Fibroblast of skin of right quadriceps (primary cell): ENCODE measurements at places on chromosomes 2 and 18.
A peak's percentile ranks its signal among the peaks of the same experiment; 100 is the strongest.

DNA sequence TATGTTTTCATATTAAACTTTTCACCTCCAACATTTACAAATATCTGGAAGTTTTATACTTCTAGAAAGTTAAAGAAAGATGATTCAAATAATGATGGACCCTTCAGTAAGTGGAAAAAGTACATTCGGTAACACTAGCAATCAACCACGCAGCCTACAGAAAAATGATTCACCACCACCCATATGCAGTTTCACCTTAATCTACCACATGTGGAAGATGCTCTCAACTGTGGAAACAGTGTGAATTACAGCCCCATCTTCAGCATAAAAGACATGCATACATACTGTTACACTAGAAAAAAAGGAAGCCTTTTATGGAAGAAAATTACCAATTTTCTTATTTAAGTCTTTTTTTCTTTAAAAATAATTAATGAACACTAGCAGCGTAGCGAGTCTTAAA lies 1.1 kb downstream of the SLC38A11 start:
- DNase-seq = peak; percentile 19

GRCh38 chr2:20619624-20620024 lies 31.3 kb downstream of the HS1BP3 start:
- DNase-seq = peak; percentile 19

GRCh38 chr2:48122166-48122565 lies 215.9 kb upstream of the FBXO11 start:
- no peak for DNase-seq

- DNase-seq = no peak
Observed at GRCh38 chr18:54532962-54533361, 58.1 kb upstream of the DYNAP start.

- no peak for DNase-seq
Observed at GRCh38 chr2:68303033-68303901, 16.5 kb downstream of the CNRIP1 start.

- DNase-seq = peak; percentile 80
Observed at GRCh38 chr2:53036196-53036595, 731.4 kb upstream of the CHAC2 start.

GRCh38 chr2:234363647-234364294 lies 133.1 kb downstream of the ARL4C start:
- no peak for DNase-seq

- DNase-seq = no peak
Observed at GRCh38 chr18:48119204-48119603, 188.7 kb upstream of the SMAD2 start.

DNA sequence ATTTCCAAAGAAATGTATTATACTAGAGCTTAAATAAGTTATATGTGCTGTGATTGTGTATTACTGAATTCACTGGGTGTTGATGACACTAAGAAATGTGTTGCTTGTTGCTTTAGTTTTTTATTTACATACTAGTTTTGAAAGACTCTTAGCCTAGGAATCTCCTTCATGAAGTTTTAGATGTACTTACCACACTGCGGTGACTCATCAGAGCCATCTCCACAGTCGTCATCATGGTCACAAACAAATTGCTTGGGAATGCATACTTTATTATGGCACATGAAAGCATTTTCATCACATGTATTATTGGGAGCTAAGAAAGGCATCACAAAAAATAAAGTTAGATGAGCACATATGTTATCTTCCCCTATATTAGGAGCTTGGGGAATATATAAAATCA lies 1624.2 kb downstream of the LRP1B start:
- DNase-seq = peak; percentile 86

DNA sequence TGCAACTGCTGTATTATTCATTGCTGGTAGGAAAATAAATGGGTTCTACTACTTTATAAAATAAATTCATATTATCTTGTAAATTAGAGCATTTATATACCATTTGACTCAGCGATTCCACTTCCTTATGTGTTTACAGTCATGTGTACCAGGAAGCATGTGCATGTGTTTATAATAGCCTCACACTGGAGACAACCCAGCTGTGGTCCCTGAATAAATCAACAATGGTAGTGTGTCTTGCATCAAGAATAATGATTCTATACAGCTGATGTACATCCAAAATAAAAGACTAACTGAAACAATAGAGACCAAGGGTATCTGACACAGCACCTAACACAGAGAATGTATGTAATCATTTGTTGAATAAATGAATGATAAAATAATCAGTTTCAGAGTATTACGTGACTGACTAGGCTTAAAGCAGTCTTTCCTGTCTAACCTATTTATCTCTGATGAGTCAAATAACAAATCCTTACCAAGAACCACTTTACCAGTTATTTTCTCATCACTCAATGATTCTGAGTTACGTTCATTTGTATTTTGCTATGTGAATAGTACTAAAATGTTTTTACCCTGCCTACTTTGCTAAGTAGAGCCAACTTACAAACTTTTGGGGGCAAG lies 216.8 kb downstream of the UBE2E3 start:
- no peak for DNase-seq

DNA sequence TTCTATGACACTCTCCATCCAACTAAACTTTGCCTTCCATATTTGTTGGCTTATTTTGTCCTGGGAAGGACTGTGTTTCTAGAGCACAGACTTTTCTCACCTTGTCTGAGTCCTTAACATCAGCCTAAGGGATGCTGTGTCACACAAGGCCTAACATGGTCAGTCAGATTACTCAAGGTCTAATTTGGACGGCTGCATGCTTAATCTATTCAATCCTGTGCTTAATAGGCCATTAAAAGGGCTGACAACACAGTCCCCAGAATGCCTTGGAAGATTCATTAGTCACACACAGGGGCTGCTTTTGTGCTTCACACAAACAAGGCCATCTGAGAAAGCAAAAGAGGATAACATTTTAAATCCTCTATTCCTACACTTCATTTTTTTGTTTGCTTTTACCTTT lies 84.0 kb downstream of the DYNAP start:
- DNase-seq = no peak

GRCh38 chr2:230668184-230668938 lies 44.3 kb upstream of the CAB39 start:
- peak; percentile 33 for DNase-seq
